ENCODE measurements at places on chromosomes 1 and 21.

DNA sequence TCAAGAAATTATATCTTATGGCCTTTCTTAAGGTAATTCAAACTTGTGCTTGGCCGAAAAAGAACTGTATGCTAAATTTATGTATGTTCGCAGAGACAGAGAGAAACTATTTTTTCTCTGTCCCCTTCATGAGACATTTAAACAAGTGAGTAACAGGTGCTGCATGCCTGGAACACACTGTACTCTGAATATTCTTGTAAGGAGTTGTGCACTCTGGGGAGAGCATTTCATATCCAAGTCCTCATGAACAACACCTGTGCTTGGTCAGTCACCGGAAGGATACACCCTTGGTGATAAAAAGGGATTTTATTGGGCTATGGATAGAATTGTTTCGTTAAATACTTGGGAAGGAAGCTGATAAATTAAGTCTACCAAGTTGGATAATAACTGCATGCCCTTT lies 220.8 kb upstream of the NRIP1 start:
- DNase-seq, result no peak

- no peak for DNase-seq
These were observed 56.9 kb downstream of the NGF start for GRCh38 chr1:115281143-115281542.

DNA sequence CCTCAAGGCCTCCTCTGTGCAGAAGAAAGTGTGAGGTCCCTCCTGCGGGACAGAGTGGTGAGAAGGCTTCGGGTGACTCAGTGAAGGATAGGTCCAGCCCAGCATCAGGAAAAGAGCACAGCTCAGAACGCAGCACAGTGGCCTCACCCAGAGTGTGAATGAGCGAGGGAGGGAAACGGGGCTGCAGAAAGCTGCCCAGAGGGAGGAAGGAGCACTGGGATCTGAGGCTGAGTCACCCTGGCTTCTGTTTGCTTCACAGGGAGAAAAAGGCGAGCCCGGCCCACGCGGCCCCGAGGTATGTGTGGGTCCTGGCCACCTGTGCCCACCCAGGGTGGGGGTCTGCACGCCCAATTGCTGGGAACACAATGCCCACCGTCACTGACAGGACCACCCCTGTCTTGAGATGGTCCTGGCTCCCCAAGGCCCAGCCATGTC lies 24.3 kb downstream of the COL6A2 start:
- no peak for DNase-seq

GRCh38 chr1:42186152-42186551 lies 21.6 kb upstream of the GUCA2A start:
- no peak for DNase-seq

DNA sequence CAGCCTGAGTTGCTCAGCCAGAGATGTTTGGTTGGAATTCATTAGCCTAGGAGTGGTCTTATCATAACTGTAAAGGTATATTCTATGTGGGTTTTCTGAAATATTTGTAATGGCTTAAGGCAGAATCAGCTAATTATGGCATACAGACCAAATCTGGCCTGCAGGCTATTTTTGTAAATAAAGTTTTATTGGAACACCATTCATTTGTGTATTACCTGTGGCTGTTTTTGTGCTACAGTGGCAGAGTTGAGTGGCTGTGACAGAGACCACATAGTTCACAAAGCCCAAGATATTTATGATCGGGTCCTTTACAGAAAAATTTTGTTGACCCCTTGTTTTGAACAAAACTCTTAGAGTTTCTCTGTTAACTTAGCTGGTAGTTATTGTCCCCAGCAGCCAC lies 7.4 kb upstream of the DDOST start:
- DNase-seq, result no peak

DNA sequence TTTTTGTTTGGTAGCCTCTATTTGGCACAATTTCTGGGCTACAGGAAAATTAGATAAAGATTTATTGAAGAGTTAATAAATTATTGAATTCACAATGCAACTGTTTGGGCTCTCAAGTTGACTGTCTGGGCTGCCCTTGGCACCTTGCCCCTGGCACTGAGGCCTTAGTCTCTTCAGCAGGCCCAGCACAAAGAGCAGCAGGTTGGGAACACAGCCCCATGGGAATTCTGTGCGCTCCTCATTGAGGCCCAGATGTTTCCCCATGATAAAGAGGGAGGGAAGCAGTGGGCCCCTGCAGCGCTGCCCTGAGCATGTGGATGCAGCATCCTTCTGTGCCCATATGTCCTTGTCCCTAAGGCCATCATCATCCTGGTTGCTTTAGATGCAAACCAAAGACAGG lies 2.9 kb downstream of the CRNN start:
- peak; percentile 20 for DNase-seq

DNA sequence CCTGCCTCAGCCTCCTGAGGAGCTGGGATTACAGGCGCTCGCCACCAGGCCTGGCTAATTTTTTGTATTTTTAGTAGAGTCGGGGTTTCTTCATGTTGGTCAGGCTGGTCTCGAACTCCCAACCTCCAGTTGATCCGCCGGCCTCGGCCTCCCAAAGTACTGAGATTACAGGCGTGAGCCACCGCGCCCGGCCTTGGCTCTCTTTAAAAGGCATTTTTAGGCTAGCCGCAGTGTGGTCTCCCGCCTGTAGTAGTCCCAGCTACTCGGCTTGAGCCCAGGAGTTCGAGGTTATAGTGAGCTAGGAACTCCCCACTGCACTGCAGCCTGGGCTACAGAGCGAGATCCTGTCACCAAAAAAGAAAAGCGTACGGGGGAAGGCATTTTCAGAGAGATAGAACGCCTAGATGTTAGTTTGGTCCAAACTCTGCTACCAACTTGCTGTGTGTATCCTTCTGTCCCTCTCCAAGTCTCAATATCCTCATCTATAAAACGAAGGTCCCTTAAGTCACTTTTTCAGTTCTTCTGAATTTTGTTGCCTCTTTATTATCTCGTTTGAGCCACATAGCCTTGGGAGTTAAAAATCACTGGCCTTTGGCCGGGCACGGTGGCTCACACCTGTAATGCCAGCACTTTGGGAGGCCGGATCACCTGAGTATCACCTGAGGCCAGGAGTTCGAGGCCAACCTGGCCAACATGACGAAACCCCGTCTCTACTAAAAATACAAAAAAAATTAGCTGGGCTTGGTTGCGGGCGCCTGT lies 734 bp downstream of the MED18 start:
- DNase-seq, result peak; percentile 47

- DNase-seq, result no peak
These were observed 18.1 kb upstream of the ENAH start for GRCh38 chr1:225670806-225671733.

DNA sequence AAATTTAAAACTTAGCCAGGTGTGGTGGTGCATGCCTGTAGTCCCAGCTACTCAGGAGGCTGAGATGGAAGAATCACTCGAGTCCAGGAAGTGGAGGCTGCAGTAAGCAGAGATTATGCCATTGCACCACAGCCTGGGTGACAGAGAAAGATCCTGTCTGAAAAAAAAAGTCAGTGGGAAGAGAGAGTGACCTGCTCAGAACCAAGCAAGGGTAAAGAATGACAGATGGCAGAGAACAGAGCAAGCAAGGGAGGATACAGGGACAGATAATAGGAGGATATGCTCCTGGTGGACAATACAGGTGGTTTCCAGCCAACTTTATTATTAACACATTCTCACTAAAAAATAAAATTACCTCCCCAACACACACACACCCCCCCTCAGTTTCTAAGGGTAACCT lies 4.6 kb upstream of the TMEM51 start:
- DNase-seq, result no peak

GRCh38 chr1:94737124-94737998 lies 82.8 kb upstream of the SLC44A3 start:
- no peak for DNase-seq

DNA sequence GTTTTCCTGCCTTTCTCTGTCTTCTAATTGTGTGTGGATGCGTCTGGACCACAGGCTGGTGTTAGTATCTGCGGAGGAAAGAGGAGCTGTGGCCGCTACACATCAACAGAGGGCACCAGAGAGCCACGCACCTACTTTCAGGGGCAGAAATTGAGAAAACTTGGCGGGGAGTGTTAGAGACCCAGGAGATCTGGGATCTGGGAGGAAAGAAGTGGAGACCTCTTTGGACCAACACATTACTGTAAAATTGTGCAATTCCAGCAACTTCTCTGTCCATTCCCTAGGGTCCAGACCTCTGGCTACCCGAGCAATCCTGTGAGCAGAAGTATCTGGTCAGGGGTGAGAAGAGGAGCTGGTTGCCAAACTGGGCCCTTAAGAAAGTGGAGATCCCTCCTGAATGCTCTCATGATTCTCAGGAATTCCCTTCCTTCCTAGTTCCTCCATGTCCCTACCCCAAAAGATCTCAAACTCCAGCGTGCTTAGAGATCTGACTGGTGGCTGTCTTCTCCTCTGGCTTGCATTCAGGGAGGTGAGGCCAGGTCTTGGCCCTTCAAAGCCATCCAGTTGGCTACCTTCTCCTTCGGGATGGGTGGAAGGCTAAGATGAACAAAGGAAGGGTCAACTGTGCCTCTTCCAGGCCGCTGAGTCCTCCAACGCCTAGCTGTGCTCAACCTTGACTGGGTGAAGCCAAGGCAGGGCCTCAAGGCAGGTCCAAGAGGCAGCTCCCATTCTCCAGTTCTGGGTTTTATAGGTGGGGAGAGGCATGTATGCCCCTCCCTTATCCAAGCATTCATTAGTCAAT lies 1.2 kb upstream of the KIRREL1 start:
- peak; percentile 87 for DNase-seq

DNA sequence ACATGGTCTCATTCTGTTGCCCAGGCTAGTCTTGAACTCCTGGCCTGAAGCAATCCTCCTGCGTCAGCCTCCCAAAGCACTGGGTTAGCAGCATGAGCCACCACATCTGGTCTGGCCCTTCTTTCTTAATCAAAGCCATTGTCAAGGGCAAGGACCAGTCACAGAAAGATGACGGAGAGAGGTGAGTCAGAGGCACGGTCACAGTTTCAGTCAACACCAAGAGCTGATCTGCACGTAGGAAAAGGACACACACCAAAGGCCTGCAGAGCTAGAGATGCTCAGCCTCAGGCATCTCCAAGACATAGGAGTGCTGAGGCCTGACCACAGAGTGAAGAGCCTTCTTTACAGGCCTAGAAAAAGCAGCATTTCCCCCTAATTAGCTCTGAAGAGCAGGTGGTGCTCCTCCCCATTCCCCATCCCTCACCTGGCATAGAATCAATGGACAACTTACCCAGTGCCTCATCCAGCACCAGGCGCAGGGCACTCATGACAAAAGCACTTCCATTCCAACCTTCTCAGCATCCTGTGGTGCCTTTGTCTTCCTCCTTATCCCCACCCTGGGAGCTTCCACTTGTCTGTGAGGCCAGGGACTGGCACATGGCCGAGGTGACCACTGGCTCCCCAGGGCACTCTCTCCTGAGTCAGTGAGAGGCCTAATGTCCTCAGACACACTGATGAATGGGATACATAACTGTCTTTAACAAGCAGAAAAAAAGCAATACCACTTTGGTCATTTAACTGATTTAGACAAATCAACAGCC lies 139.8 kb downstream of the AJAP1 start:
- DNase-seq, result no peak

DNA sequence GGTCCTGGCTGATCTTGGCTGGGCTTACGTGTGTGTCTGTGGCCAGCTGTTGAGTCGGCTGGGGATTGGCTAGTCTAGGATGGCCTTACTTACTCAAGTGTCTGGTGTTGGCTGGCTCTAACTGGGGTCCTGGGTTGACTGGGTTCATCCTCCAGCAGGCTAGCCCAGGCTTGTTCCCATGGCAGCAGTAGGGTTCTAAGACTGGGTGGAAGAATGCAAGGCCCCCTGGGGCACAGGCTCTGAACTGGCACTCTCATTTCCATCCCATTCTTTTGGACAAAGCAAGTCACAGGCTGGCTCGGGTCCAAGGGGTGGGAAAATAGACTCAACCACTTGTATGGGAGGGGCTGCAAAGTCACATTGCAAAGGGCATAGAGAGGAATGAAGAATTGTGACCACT lies 7.9 kb upstream of the OPRD1 start:
- no peak for DNase-seq

GRCh38 chr1:33133478-33134105 lies 48.3 kb downstream of the TRIM62 start:
- DNase-seq, result no peak

DNA sequence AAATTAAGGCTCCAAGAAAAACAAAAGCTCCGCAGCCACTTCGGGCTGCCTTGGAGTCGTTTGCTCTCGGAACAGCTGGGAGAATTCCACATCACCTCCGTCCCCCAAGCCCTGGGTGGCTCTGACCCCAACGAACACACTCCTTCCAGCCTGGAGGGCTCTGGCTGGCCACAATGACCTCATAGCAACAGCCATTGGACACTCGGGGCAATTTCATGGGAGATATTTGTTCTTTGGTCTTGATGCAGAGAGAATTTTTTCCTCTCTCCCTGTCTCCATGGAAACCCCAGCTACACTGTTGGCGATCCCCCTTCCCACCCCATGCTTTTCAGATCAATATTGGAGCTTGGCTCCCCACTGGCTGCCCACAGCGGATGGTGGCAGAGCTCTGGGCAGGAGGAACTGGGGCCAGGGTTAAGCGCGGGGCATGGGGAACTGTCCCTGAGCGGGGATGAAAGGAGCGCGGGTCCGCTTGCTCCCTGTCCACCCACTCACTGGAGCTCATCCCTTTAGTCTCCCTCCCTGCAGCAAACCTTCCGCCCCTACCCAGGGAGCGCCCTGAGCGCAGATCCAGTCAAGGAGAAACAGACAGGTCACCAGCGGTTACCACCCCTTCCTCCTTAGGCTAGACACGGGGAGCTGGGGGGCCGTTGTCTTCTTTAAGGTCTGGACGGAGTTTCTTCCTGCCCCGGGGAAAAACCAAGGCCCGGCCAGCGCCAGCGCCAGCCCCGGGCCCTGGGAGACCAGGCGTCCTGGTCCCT lies 1.2 kb downstream of the WNT4 start:
- peak; percentile 82 for DNase-seq

Measured in lung (tissue), 17 donors.